Uterus (tissue), 4 donors: ENCODE measurements at places on chromosomes 2 and 18.

- peak; percentile 77 for DNase-seq
These were observed 42.8 kb upstream of the GALR1 start for GRCh38 chr18:77206676-77207374.

DNA sequence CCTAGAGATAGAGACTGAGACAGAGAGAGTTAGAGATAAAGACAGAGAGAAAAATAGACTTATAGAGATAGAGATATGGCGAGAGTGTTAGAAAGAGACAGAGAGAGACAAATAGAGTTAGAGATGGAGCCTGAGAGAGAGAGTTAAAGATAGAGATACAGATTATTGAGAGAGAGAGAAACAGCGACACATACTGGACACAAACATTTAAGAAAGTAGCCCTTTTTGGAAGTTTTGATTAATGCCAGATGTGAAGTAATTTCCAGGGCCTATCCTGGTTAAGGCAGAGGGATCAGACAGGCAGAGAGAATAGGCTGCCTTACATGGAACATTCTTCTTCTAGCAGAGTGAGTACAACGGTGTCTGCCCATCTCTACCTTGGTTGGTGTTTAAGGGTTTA is 311.6 kb upstream of the CDH7 start:
- DNase-seq = no peak

GRCh38 chr18:62138461-62139235 is 48.2 kb downstream of the PIGN start:
- DNase-seq = no peak

- no peak for DNase-seq
These were observed 411.2 kb upstream of the ID2 start for GRCh38 chr2:8270699-8271098.

DNA sequence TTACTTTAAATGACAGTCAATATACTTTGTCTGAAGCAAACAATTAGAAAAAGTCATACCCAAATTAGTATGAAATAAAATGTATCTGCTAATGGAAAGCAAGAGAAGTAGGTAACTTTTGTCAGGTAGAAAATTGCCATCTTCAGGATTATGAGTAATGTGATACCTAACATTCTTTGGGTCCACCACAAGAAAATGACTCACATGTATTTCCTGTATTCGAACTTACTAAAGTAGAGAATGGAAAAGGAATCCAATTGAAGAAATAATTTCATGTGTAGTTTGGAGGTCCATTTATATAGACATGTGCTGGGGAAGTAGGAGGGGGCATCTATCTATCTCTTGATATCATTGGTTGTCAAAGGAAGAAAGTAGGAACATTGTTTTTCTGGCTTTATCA is 636.2 kb upstream of the CHAC2 start:
- no peak for DNase-seq

- no peak for DNase-seq
These were observed 138.3 kb downstream of the FMNL2 start for GRCh38 chr2:152473151-152473857.

DNA sequence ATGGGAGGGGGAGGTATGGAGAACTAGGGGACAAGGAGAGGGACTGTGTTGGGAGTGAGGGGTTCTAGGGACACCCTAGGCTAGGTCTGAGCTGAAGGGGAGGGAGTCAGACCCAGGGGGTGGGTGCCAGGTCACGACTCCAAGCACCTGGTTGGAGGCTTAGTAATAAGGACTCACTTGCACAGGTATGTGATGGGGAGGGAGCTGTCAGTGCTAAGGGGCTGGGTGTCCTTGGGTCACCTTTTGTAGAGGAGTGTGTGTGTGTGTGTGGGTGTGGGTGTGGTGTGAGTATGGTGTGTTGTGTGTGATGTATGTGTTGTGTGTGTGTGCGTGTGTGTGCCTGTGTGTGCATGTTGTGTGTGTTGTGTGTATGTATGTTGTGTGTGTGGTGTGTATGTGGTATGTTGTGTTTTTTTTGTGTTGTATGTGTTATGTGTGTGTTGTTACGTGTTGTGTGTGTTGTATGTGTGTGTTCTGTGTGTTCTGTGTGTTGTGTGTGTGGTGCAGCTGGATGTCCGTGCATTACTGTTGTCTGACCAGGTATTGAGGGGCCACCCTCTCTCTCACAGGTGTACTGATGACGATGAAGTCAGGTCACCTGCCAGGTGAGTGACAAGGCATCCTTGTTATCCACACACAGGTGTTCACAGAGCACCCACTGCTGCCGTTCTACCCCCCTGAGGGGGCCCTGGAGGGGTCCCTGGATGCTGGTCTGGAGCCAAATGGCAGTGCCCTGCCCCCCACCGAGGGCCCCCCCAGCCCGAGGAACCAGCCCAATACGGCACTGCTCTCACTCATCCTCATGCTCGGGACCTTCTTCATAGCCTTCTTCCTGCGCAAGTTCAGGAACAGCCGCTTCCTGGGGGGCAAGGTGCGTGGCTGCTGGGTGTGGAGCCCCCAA is 9.8 kb downstream of the SLC4A3 start:
- DNase-seq = no peak

- DNase-seq = no peak
These were observed 604 bp downstream of the RALBP1 start for GRCh38 chr18:9475643-9476591.

GRCh38 chr2:74959106-74959751 is 786 bp downstream of the POLE4 start:
- no peak for DNase-seq

GRCh38 chr2:97645112-97645694 is 659 bp upstream of the COX5B start:
- no peak for DNase-seq

DNA sequence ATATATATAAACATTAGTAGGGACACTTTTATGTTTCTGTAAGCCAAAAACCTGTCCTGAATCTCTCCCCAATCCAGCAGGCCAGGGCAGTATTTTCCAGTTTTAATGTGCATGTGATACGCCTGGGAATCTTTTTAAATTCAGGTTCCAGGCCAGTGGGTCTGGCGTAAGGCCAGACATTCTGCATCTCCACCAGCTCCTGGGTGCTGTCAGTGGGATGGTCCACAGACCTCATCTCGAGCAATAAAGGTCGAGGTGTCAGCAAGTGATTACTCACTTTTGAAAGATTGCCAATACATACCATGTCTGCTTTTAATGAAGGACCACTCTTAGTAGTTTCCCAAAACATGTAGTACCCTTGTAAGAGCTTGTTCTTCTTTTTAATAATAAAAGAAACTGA is 189.9 kb upstream of the SH3BP4 start:
- DNase-seq = no peak

DNA sequence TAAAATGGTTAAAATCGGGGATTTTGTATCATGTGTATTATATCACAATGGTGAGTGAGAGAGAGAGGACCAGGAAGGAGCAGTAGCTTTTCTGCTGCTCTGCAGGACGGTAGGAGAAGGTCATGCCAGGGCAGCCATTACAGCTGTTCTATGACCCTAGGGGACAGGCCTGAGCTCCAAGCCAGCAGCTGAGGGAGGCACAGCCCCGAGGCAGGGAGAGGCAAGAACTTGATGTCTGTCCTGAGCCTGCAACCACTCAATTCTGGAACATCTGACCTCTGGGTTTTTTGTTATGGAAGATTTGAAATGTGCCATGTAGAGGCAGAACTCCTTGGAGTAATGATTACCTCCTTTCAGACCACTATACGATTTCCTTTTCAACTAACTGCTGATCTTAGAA is 135.8 kb upstream of the SH3BP4 start:
- no peak for DNase-seq

DNA sequence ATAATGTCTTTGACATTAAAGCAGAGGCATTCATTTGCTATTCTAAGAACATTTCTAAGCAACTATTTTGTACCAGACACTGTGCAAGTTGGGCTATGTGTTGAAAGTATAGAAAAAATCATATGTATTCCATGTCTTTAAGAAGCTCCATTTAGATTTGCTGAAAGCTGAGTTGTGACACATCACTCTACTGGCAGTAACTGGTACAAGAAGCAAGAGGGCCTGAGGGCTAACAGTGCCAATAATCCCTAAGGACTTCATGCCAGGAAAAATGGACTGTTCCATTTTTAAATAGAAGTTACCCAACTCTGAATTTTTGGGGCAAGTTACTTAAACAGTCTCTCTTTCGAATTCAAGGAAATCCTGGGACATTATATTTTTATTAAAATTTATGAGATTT is 178.7 kb downstream of the SRBD1 start:
- no peak for DNase-seq

DNA sequence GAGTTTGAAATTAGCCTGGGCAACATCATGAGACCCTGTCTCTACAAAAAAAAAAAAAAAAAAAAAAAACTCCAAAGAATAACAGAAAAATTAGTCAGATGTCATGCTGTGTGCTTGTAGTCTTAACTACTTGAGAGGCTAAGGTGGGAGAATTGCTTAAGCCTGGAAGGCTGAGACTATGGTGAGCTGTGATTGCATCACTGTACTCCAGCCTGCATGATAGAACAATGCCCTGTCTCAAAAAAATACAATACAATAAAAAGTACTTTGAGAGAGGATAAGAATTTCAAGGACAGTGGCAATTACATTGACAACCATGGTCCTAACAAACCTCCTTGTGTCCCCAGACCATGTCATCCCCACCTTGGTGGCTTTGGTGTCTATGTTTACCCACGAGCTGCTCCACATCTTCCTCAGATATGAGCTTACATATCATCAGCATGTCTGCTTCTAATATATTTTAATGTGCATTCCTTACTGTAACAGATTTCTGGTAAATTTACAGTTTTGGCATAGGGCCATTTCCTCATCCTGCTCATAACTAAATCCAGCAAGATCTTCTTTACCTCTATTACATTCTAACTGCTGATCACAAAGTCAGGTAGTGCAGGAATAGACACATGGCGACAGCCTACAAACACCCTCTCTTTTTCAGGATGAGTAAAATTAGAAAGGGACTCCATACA is 437.7 kb upstream of the HNRNPA3 start:
- no peak for DNase-seq

- no peak for DNase-seq
These were observed 239.4 kb upstream of the LYPD1 start for GRCh38 chr2:132909427-132909826.

- no peak for DNase-seq
These were observed 27.2 kb downstream of the TNS1 start for GRCh38 chr2:217975626-217976025.

GRCh38 chr2:70356941-70357683 is 55.2 kb upstream of the FAM136A start:
- no peak for DNase-seq

GRCh38 chr2:71126957-71127356 is 3.1 kb downstream of the MCEE start:
- no peak for DNase-seq

DNA sequence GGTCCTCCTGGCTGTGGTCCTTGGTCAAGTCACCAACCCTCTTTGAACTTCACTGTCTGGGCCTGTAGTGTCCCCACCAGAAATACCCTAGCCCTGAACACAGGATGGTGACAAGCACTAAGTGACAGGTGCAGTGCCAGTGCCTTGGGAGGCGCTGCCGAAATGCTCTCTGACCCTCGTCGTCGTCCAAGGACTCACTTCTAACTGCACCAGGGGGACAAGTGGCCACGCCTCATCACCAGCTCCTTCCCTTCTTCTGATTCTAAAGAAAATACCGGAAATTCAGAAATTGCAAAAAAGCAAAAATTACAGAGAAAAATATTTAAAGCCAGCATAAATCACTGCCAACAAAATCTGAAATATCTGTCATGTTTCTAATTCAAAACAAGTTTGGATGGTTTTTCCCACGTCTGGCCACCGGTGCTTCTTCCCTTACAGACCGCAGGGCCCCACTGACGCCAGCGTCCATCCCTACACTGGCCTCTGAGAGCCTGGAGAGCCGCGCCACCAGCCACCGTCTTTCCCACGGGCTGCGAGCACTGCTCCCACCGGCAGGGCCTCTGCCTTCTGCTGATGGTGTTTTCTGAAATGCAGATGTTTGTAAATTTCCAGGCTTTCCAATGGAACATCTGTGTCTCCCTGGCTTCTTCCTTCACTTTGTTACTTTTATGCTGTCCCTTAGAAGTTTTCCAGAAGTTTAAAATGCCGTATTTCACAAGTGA is 37.4 kb upstream of the GPC1 start:
- DNase-seq = no peak

GRCh38 chr2:152025678-152026287 is 73.1 kb downstream of the CACNB4 start:
- DNase-seq = peak; percentile 54

DNA sequence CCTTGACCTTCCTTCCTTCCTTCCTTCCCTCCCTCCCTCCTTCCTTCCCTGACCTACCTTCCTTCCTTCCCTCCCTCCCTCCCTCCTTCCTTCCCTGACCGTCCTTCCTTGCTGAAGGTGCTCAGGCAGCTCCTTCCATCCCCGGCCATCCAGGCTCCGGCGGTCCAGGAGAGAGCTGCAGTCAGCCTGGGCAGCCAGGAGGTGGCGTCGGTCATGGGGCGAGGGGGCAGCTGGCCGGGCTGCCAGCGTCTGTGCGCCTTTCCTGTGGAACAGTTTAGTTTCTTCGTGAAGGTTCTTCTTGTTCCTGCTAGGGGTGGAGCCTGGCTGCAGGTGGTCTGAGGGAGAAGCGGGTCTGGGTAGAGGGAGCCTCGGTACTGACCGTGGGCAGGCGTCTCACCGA is 15.7 kb downstream of the GPR35 start:
- DNase-seq = no peak

DNA sequence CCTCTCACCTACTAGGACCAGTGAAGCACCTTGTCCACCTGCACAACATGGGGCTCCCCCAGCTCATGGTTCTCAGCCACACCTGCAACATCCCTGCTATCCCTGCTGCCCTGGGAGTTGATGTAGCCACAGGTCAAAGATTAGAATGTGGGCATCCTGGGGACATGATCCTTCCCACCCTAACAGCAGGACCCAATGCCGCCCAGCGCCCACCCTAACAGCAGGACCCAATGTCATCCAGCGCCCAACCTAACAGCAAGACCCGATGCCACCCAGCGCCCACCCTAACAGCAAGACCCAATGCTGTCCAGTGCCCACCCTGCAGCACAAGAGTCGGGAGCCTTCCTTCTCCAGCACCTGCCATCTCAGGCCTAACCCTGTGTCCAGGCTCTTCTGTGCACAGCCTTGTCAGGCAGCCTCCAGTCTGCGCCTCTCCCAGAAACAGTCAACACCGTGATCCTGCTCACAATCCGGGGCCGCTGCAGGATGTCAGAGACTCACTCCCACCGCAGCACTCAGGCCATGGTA is 237.3 kb upstream of the SALL3 start:
- DNase-seq = peak; percentile 1

DNA sequence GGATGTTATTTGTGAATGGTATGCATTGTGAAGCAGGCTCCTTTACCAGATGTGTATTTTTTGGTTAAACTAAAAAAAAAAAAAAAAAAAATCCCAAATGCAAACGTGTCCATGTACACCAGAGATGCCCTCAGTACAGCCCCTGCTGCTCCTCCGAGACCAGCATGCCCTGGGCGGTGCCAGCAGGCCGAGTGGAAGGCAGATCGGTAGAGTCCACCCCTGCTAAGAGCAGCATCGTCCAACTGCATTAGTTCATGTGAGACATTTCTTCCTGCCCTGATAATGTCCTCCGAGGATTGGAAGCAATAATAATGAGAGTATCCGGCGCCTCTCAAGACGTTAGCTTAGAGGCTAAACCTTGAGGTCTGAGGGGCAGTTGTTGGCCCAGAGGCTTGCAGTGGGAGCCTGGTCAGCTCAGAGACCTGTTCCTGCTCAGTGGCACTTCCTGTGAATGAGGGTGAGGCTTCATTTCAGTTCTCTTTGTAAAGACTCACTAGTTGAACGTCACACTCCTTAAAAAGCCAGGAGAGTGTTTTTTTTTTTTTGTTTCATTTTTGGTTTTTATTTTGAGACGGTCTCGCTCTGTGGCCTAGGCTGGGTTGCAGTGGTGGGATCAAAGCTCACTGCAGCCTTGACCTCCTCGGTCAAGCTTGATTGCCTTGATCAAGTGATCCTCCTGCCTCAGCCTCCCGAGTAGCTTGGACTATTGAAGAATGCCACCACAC is 5.6 kb downstream of the SLC66A3 start:
- DNase-seq = no peak
